H9 (cell line): ENCODE measurements at places on chromosomes 6 and 20.

DNA sequence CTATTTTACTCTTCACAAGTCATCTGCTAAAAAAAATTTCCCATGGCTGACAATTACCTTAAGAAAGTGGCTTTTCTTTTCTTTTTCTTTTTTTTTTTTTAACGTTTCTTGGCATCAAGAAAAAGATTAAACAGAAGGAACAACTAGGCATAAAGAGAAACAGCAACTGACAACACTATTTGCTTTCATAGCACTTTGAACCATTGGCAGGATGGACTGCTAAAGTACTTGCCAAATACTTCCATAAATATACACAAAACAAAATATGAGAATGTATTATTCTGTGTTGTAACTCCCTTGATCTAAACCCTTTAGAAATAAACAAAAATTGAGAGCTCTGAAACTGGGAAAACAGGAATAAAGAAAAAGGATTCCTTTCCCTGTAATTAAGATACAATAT lies 20.0 kb upstream of the PLN start:
- DNase-seq, result no peak

GRCh38 chr6:88655586-88655985 lies 307.8 kb downstream of the RNGTT start:
- DNase-seq, result no peak

DNA sequence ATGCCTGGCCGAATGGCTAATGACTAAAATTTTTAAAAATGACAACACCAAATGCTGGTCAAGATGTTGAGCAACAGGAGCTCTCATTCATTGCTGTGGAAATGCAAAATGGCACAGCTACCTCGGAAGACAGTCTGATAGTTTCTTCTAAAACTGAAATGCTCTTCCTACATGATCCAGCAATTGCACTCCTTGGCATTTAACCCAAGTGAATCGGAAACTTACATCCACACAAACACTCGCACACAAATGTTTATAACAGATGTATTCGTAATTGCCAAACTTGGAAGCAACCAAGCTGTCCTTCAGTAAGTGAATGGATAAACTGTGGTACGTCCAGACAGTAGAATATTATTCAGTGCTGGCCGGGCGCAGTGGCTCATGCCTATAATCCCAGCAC lies 56.4 kb upstream of the NCOA3 start:
- no peak for DNase-seq

GRCh38 chr20:31817461-31817860 lies 1.7 kb upstream of the MYLK2 start:
- no peak for DNase-seq

DNA sequence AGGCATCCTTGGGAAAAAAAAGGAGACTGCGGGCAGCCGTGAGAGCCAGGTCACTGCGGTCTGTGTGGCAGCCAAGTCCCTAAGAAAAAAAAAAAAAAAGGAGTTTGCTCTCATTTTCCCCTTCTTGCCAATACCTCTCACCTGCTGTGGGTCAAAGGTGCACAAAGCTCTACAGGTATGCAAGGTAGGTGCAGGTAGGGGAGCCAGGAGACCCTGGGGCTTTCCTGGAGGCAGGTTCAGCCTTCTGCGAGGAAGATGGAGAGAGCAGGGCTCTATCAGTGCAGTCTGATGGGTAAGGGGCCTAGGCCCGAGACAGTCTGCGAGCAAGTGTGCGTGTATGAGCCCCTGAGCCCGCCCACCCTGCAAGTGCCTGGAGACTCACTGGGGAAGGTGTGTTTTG lies 12.3 kb upstream of the SNAI1 start:
- DNase-seq, result no peak

GRCh38 chr20:39660226-39660625 lies 698.1 kb downstream of the DHX35 start:
- DNase-seq, result no peak

GRCh38 chr20:21325296-21325695 lies 22.2 kb downstream of the XRN2 start:
- no peak for DNase-seq

DNA sequence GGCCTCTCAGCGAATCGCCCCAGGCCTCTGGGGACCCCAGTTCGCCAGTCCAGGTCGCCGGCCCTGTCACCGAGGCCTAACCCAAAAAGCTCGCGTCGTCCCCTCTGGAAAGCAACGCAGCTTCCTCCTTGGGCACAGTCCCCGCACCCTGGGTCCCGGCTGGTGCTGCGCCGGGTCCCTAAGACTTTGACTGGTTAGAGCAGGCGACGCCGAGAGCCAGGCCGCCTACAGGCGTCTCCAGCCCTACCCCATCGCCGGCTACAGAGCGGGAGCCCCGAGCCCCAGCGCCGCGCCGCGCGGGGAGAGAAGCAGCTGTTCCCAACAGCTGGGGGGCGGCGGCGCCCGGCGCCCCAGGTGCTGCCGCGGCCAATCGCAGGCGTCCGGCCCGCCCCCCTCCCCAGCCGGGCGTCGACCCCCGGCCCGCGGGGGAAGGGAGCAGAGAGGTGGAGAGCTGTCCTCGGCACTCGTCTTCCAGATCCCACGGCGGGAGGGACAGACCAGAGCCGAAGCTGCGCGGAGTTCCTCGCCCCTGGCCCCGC lies 540 bp upstream of the RBM24 start:
- peak; percentile 75 for DNase-seq

DNA sequence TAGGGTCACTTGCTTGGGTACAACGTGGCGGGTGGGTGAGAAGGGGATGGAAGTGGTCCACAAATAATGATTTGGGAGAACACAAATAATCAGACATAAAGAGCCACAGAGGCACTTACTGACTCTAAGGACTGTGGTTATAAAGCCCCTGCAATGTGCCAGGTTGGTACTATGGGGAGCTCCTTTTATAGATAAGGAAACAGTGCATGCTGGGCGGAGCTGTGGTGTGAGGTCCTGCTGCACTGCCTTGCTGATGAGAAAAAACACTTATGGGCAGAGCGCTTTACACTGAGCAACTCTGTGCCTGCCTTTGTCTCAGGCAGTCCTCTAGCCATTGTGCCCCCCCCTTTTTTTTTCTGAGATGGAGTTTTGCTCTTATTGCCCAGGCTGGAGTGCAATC lies 29.1 kb upstream of the SCRT2 start:
- no peak for DNase-seq

GRCh38 chr20:13286052-13286451 lies 65.0 kb downstream of the ISM1 start:
- no peak for DNase-seq

GRCh38 chr6:104087765-104088164 lies 772.0 kb downstream of the HACE1 start:
- no peak for DNase-seq

DNA sequence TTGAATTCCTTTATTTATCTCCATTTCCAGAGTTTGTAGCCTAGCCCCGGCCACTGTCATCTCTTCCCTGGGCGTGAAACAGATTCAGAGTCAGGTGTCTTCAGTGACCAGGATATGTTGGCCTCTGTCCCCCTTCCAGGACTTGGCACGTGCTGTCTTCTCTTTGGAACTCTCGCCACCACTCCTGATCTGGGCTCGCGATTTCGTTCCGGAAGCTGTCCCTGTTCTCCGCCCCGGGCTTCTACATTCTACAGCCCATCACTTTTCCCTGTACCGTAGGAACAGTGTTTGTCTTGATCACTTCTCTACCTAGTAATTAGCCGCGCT lies 739 bp downstream of the GSS start:
- no peak for DNase-seq
